Endodermal cell (in vitro differentiated cells): ENCODE measurements at places on chromosomes 2 and 18. TPM values are rescaled to one million over a fixed set of nuclear protein-coding genes. Genes with fewer than 3 reads are reported as not detected.
A peak's percentile ranks its signal among the peaks of the same experiment; 100 is the strongest.

- no peak for DNase-seq
Measured at GRCh38 chr2:46615555-46615954, 136.2 kb downstream of the TMEM247 start.

- DNase-seq: peak; percentile 66
Measured at GRCh38 chr2:172865422-172865821, 129.8 kb downstream of the RAPGEF4 start.

- no peak for DNase-seq
Measured at GRCh38 chr18:22816266-22817176, 116.6 kb upstream of the RBBP8 start.

- DNase-seq: no peak
Measured at GRCh38 chr2:165847001-165847400, 53.0 kb upstream of the GALNT3 start.

- peak; percentile 66 for DNase-seq
Measured at GRCh38 chr2:167212014-167212648, 323.9 kb downstream of the XIRP2 start.

- DNase-seq: no peak
Measured at GRCh38 chr2:22784566-22784965, 600.4 kb upstream of the KLHL29 start.

DNA sequence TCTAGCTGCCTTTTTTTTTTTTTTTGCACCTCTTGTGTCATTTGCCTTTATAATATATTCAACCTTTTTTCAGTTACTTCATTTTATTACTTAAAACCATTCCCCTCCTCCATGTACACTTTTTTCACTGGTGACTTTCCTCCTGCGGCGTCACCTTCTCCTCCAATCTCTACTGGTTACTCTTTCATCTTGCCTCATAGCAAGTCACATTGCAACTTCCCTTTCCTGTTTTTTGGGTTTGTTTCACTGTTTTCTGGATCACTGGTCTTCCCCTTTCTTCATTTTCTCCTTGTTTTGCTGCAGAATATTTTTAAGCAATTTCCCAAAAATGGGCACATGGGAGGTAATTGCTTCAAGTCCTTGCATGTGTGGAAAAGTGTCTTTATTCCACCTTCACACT lies 37.7 kb upstream of the GPR155 start:
- no peak for DNase-seq

GRCh38 chr18:37402735-37403099 lies 162.9 kb downstream of the CELF4 start:
- no peak for DNase-seq

- DNase-seq: no peak
Measured at GRCh38 chr2:214482728-214483127, 71.9 kb downstream of the VWC2L start.

The L3MBTL4 gene
- 4.3 to 7.2 TPM (median 5.4 TPM) in 3 replicates for total RNA-seq

- DNase-seq: no peak
Measured at GRCh38 chr2:216002101-216002678, 11.2 kb downstream of the MREG start.

The TEKT4 gene
- total RNA-seq: not detected in 3 replicates
